ENCODE measurements at places on chromosomes 7 and 10. TPM values are rescaled to one million over a fixed set of nuclear protein-coding genes. Genes with fewer than 3 reads are reported as not detected.

GRCh38 chr10:126123466-126123865 lies 227.1 kb downstream of the FANK1 start:
- DNase-seq = no peak

The OR6V1 gene
- not detected for total RNA-seq

- peak; percentile 24 for DNase-seq
Observed at GRCh38 chr10:44650691-44651661, 260.2 kb upstream of the TMEM72 start.

- DNase-seq = no peak
Observed at GRCh38 chr7:42770114-42770513, 141.8 kb downstream of the C7orf25 start.

GRCh38 chr10:33257439-33258080 lies 76.9 kb downstream of the NRP1 start:
- no peak for DNase-seq

The KCNIP2 gene
- 20.6 TPM for total RNA-seq

The ITGA8 gene
- 2.6 TPM for total RNA-seq

The SEMA4G gene
- total RNA-seq = 0.48 TPM

DNA sequence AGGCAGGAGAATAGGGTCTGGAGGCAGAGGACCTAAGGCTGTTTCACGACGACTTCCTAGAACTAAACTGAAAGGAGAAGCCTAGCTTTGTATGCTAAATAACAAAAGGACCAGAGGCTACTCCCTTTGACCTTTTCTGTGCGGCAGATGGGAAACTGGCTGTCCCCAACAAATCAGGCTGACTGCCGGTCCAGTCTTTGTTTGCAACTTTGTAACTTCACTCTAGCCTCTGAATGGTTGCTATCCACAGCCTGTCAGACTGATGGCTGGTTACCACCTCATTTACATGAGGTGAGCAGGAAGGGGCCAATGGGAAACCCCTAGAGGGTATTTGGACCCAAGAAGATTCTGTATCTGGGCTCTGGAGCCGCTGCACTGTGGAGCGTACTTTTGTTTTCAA lies 132.6 kb upstream of the SHH start:
- DNase-seq = no peak

DNA sequence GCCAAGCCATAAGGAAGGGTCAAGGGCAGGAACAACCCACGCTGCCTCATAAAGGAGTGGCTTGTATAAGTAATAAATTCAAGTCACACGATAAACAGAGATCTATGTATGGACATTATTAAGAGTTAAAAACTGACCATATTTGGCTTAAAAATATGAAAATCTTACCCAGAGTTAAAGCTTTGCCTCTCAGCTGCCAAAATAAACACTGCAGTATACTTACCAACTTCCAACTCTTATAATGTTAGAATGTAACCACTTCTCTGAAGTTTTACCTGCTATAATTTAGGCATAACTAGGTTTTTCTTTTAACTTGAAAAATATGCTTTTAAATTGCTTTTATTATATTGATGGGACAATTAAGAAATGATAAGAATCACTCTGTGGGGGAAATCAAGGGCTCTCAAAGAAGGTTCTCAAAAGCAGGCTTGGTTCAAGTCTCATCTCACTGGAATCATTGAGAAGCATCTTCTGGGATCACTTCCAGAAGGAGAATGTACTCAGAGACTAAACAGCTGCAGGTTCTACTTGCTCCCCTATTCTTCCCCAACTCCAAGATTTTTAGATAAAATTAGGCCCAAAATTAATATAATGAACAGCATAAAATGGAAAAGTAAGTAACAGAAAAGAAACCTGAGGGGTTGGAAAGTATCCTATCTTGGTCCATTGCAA lies 16.1 kb upstream of the CAV2 start:
- DNase-seq = no peak

- DNase-seq = no peak
Observed at GRCh38 chr10:95425592-95426465, 135.0 kb upstream of the PDLIM1 start.

The HOXA2 gene
- 0.80 TPM for total RNA-seq

DNA sequence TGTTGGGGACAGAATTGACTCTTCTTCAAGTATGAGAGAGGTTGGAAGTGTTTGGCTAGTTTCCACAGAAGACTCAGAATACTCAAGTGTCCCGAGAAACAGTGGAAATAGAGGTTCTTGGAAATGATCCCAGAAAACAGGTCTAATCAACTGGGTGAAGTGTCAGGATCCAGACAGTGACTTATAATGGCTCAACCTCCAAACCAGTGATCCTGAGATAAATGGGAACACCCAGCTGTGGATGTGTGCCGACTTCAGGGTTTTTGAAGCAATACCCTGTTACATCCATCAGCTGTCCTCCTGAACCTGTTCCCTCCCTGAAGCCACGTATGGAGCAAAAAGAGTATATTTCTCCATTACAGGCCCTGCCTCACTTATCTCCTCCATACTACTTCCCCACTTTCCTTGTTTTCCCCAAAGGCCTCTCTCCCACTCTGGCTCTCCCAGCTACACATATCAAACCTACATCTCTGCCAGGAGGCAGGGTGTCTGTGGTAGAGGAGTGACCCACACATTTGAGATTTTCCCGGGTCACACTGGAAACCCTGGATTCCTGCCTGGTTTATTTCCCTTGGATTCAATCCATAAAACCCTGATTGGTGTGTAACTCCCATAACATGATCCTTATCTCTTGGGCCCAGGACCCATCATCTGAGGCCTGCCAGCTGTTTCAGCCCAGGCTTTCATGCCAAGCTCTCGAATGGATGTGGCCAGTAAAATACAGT lies 17.6 kb upstream of the ELOVL3 start:
- DNase-seq = no peak

DNA sequence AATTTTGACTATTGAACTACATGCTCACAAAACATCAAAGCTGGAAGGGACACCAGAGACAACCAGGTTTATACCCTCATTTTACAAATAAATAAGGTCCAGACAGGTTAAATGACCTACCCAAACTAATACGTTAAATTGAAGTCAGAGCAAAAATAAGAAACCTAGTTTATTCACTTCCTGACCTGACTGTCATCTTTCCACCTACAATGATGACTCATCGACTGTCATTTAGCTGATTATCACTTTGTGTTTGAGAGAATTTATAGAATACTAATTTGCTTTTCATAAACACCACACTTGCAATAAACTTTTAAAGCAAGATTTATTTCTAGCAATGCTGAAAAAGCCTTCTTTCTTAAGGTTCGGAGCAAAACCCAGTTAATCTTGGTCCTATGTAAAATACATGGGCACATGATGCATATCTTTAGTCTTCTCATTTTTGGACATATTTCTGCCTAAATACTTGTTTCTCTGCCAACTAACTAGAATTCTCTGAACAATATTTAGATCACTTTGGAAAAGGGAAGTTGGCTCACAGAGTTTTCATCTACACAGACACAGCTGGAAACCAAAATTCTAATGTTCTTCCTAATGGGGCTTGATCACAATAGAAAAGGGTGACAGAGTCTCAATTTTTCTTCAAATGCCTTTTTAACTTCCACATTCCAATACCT lies 16.7 kb upstream of the LRRN3 start:
- DNase-seq = no peak

The CACNA2D1 gene
- total RNA-seq = 16.0 TPM

Data from breast epithelium (tissue), 4 donors.